ENCODE measurements at places on chromosomes 4 and X.

DNA sequence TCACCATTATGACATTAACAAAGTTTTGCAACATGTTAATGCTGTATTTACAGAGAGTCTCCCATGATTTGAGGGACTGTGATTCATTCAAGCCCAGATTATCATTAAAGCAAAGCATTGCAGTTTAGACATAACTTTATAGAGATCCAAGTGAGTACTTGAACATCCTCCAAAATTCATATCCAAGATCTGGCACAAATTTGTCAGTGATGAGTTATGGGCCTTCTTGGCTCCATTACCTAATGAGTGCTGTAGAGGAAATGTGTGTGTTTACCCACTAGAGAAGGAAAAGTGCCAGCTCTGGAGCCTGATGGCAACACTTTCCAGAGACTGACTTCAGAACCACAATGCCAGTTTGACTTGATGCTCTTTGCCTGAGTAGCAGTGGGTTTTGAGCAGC, 432.3 kb downstream of the GALNTL6 start:
- DNase-seq = no peak

DNA sequence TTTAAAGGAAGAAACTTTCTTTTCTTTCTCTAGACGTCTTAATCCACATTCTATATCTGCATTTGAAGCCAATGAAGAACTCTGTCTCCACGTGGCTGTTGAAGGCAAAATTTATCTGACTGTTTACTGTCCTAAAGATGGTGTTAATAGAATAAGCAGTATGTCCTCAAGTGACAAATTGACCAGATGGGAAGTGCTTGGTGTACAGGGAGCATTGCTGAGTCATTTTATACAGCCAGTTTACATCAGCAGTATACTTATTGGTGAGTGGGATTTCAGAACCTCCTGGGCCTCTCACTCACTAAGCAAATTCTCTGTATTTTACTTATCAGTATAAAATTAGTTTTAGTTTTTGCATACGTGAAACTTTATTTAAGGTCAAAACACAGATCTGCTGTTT, 33.7 kb downstream of the ADAD1 start:
- no peak for DNase-seq

GRCh38 chr4:93842601-93843252, 14.2 kb downstream of the ATOH1 start:
- DNase-seq = no peak

DNA sequence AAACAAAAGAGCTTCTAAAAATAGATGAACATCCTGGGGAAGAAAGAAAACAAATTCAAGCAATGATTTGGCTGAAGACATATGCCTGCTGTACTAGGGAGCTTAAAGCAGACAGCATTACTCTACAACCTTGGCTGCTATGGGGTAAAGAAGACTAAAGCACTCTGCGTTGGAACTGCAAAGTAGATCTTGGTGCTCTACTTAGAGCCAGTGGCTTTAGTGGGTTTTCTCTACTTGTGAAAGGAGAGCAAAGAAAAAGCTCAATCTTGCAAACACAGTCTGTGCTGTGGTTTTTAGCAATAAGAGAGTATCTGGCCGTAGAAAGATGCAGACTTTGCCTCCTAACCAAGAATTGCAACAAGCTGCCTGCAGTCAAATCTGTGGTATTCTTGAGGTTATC, 334.7 kb upstream of the NDST3 start:
- no peak for DNase-seq

GRCh38 chr4:182752158-182752910, 164.9 kb downstream of the DCTD start:
- DNase-seq = no peak

GRCh38 chr4:89301003-89301402, 6.6 kb downstream of the GPRIN3 start:
- DNase-seq = no peak

All from iPS-NIHi11 (cell line).